ENCODE measurements at places on chromosomes 4 and X.

GRCh38 chr4:186144198-186144945 lies 39.9 kb downstream of the FAM149A start:
- DNase-seq = peak; percentile 65

DNA sequence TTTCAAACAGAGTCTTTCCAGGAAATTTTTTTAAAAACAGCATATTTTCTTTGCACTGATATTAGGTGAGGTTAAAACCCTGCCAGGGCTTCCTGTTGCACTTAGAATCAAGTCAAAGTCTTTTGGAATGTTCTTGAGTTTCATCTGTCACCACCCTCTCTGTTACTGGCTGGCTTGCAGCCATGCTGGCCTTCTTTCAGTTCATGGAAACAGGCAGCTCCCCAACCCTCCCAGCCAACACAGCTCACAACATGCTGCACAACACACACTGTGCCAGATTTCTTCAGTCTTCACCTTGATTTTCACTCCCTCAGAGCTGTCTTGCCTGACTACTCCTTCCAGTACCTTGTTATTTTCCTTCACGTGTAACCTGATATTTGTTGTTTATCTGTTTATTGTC lies 129.5 kb downstream of the KCNIP4 start:
- DNase-seq = peak; percentile 21

DNA sequence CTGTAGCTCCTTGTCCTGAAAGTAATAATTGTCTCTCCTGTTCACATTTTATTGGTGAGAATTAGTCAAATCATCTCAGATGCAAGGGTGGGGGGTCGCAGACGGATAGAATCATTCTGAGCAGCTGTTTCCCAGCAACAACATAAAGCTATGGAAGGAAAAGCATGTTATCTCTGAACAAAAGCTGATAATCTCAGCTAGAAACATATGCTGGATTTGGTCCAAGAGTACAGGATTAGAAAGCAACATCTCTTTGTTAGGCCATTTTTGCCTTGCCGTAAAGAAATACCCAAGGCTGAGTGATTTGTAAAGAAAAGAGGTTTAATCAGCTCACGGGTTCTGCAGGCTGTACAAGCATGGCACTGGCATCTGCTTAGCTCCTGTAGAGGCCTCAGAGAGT lies 472.8 kb upstream of the BOD1L1 start:
- DNase-seq = no peak

DNA sequence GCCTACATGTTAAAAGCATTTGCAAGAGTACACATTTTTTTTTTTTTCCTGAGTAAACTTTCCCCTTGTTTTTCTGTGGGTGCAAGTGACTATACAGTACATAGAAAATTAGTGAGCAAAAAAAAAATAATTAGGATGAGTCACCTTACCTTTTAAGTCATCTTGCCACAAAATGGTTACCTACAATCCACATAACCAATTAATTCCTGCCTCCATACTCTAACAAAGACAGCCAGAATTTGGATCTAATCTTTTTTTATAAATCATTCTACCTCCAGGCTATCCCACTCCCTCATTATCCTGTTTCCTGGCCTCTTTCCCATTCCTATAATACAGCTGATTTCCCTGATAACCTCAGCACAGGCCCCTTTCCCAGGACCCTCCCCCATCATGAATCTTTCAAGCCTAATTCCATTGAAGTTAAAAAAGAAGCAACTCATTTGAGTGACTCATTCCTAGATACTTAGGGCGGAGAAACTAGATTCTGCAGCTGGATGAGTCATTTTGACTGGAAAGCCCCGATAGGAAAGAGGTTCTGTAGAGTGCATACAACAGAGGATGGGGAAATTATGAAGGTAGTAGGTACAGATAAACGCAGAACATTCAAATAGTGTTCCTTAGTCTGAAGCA lies 128.2 kb downstream of the C4orf51 start:
- DNase-seq = no peak

DNA sequence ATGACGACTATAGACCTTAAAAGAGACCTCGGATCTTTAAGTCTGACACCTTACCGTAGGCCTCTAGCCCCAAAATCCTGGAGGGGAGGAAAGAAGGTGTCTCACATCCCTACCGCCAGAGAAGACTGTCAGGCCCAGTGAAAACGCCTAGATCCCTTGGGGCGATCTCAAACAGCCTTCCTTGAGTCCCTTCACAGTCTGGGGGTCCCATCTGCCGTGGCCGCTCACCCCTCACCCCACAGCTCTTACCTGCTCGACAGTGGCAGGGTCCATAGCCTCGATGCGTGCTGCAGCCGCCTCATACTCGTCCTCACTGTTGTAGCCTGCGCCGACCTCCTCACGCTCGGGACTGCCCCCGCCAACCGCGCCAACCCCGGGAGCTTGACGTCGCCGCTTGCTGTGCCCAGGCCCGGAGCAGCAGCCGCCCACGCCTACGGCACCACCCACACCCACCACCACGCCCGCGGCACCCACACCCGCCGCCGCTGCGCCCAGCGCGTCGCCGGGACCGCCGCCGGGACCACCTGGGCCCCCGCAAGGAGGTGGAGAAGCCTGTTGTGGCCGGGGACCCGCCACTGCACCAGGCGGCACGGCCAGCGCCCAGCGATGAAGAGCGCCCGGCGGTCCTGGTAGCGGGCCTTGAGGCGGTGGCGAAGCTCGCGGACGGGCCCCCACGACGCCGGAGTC lies 536 bp downstream of the OTUD5 start:
- DNase-seq = peak; percentile 31

DNA sequence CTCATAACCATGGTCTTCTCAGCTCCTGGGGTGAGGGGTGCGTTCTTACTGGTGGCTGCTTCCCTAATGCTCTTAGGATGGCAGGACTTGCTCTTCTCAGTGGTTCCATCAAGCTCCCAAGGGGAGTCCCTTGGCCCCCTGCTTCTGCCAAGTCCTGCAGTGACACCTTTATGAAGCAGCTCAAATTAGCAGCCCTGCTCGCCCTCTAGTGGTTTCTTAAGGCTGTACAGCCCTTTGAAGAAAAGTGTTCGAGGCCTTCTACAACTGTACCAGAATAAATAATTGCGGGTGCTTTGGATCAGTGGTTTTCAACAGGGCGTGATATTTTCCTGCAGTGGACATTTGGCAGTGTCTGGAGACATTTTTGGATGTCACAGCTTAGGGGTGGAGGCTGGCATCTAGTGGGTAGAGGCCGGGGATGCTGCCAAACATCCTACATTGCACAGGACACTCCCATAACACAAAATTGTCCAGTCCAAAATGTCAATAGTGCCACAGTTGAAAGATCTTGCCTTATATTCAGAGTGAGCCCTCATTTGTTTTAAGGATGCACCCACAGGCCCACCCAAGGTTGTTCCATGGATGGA lies 204.7 kb upstream of the S100G start:
- DNase-seq = no peak

DNA sequence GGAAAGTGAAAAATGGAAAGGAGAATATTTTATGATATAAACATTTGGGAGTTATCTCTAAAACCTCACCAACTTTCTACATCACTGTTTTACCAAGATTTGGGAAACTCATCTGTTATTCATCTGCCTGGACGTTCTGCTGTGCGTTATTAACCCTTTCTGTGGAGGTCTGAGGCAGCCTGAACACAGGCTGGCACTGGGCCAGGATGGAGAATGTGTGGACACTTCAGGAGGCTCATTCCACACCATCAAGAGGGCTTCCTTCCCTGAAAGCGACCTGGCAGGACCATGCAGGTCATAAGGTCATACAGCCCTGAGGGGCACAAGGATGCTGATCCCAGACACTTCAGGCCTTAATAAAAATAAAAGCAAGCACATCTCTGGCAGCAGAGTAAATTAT lies 31.2 kb upstream of the TMEM184C start:
- no peak for DNase-seq

DNA sequence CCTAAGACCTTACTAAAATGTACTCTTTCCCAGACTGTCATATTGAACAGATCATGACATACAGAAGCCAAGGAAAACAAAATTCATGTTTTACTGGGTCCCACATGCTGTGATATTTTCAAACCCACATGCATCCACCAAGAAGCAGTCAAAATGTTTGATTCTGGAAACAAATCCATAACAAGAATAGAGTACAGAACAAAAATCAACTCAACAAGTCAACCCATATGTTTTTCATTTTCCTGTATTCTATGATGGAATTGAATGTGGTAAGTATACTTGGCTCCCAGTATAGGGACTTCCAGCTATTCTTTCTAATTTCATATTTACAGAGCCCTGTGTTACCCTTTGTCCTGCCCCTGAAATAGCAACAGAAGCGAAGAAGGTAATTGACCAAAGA lies 106.8 kb downstream of the COL25A1 start:
- DNase-seq = no peak

GRCh38 chrX:13652287-13652793 lies 601 bp upstream of the TCEANC start:
- no peak for DNase-seq

DNA sequence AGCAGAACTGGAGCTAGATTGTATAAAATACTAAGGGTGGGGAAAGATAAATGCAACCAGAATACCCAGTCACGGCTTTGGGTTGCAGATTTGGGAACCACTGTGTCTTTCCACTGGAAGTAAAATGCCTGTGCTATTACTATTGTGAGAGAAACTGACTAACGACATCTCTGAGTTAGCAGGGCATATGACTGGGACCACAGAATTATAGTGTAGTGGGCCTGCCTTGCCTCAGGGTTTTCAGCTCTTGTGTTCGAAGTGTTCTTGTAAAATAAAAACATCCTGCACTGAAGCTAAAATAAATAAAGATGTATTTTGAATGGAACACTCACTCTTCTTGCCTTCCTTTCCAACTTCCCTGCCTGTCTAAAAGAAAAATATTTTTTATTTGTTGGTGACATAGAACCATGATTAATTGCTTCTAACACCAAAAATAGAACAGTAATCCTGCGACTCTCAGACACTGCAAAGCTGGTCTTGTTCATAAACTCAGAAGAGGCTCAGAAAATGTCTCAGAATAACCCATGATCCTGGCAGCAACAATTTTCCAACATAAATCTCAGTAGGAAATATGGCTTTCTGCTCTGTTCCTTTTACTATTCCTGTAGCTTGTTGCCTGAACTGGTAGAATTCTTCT lies 104.2 kb downstream of the FAM47B start:
- no peak for DNase-seq

GRCh38 chr4:112055100-112055499 lies 90.2 kb upstream of the FAM241A start:
- DNase-seq = no peak

GRCh38 chr4:114780205-114780604 lies 181.6 kb downstream of the UGT8 start:
- no peak for DNase-seq

- no peak for DNase-seq
Observed at GRCh38 chrX:91331476-91331875, 103.2 kb upstream of the PABPC5 start.

GRCh38 chr4:156686120-156686519 lies 285.5 kb downstream of the PDGFC start:
- no peak for DNase-seq

DNA sequence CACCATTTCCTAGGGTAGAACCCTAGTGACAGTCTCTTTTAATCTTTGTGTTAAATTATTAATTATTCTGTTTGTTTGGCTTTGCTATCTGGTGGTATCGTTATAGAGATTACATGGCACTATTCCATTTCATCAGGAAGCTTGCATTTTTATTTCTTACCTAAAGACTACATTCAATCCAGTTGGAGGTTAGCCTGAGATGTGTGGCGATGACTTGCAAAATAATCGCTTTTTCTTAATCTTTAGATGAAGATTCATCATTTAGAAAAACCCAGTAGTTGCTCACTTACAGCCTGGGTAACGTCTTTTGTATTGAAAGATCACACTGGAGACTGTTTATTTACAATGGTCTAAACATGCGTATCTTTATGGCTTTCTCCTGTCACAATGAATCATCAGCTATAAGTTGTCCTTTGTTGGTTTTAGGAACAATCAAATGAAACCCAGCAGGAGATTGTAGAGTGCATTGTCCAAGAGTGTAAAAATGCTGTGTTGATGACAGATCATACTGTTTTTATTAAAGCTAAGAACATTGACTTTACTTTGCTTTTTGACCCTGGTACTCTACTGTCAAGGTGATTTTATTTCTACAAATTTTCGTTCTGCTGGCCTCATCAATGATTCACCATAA lies 281.7 kb upstream of the PITX2 start:
- DNase-seq = no peak

DNA sequence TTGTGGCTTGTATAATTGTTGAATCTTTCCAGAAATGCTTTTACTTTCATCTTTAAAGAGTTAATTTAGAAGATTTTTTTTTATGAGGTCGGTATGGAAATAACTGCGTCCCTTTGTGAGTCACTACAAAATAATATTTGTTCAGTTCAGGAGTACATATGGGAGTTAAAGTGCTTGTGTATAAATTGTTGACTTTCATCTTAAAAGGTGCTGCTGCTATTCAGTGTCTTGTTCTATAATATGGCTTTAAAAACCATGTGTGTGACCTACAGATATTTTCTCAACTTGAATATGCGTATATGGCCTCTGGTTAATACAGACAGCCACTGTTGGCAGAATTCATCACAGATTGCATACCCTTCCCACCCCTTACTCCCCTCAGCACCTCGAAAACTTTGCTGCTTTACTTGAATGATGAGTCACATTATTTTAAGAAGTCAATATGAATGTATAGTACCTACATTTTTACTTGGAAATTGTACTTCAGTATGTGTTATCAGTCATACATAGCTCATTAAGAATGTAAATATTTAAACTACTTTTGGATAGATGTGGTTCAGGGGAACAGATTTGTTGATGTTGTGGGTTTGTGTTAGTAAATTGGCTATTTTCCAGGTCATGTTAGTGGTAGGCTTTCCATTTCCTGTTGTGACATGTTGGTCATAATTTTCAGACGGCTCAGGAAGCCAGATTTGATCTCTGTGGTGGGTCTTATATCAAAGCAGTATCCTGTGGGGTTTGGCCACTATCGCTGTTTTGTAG lies 1.5 kb downstream of the CLCN3 start:
- DNase-seq = no peak

DNA sequence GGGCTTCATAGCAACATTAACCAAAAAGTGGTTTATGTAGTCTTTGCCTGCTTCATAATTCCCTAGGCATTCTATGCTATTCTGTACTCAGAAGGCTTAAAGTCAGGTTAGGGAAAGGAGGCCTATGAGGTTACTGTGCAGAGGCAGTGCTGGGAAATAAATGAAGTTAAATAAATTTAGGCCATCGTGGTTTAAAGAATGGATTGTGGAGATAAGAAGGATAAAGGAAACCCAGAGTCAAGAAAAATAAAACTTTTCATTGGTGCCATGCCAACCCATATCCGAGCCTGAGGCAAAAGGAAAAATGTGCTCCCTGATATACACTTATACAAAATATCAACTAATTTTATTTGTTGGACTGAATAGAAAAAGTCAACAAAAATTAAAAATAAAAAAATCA lies 70.2 kb downstream of the AR start:
- DNase-seq = no peak

DNA sequence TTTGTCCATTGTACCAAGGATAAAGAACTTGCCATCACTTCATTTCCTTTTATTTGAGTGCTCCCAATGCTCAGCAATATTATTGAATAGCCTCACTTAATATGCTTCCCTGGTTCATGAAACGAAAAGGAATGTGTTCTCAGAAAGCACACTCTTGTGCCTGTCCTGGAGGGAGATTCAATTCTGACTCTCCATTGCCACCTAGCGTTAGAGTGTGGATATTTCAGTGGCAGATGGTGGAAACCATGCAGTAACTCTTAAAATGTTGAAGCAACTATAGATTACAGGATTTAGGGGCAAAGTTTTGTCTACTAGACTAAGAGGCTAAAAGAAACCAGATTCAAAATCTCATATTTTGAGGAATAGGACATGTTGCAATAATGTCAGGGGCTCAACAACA lies 36.0 kb downstream of the GAB3 start:
- peak; percentile 39 for DNase-seq

All from ovary (tissue), 10 donors.